ENCODE measurements at places on chromosomes 7 and 10. TPM values are rescaled to one million over a fixed set of nuclear protein-coding genes. Genes with fewer than 3 reads are reported as not detected.

The CDC14C gene
- not detected for polyA plus RNA-seq

The ZSWIM8 gene
- polyA plus RNA-seq, result 113 TPM

The BAMBI gene
- 3.9 TPM for polyA plus RNA-seq

The RBM20 gene
- 0.25 TPM for polyA plus RNA-seq

The DMBT1 gene
- polyA plus RNA-seq, result 199 TPM

The CTAGE8 gene
- 0.76 TPM for polyA plus RNA-seq

The RHEB gene
- 117 TPM for polyA plus RNA-seq

The SORCS1 gene
- polyA plus RNA-seq, result 0.04 TPM

The MAGI2 gene
- 0.94 TPM for polyA plus RNA-seq

All from lung (tissue), 17 donors.